Mesangial cell (primary cell): ENCODE measurements at places on chromosomes 4 and X. TPM values are rescaled to one million over a fixed set of nuclear protein-coding genes. Genes with fewer than 3 reads are reported as not detected.

The EIF1AX gene
- total RNA-seq, result 16.9 and 29.2 TPM in 2 replicates

The OPRPN gene
- not detected in 2 replicates for total RNA-seq

The XK gene
- total RNA-seq, result 0.13 and 0.16 TPM in 2 replicates

The GPR101 gene
- total RNA-seq, result not detected in 2 replicates

The DSPP gene
- not detected in 2 replicates for total RNA-seq

The DGKK gene
- not detected in 2 replicates for total RNA-seq

The CHIC1 gene
- 2.9 TPM in 2 replicates for total RNA-seq

The CTAG1A gene
- total RNA-seq, result not detected in 2 replicates

The DDX3X gene
- total RNA-seq, result 124 and 127 TPM in 2 replicates

The GPRIN3 gene
- 0.81 and 3.5 TPM in 2 replicates for total RNA-seq

The SSX4 gene
- total RNA-seq, result not detected in 2 replicates

The ITGB1BP2 gene
- 0.38 and 1.6 TPM in 2 replicates for total RNA-seq

The RTL9 gene
- under 0.01 TPM in 1 of 2 replicates, not detected in the other for total RNA-seq

The ZNF275 gene
- 5.9 and 10.1 TPM in 2 replicates for total RNA-seq

The MAGEC2 gene
- not detected in 2 replicates for total RNA-seq

The CT45A2 gene
- not detected in 2 replicates for total RNA-seq

The APLN gene
- total RNA-seq, result 0.33 TPM in 1 of 2 replicates, not detected in the other

The PABPC5 gene
- total RNA-seq, result 0.16 and 0.76 TPM in 2 replicates

The NHS gene
- 4.1 and 7.7 TPM in 2 replicates for total RNA-seq

The CSAG2 gene
- total RNA-seq, result not detected in 2 replicates

The TENM3 gene
- 56.1 and 98.9 TPM in 2 replicates for total RNA-seq
